Caudate nucleus (tissue), 63 donors: ENCODE measurements at places on chromosomes 16 and 17.

- DNase-seq: no peak
Measured at GRCh38 chr16:1426734-1427471, 4.0 kb upstream of the PERCC1 start.

GRCh38 chr17:67186782-67187181 is 58.2 kb downstream of the HELZ start:
- no peak for DNase-seq

DNA sequence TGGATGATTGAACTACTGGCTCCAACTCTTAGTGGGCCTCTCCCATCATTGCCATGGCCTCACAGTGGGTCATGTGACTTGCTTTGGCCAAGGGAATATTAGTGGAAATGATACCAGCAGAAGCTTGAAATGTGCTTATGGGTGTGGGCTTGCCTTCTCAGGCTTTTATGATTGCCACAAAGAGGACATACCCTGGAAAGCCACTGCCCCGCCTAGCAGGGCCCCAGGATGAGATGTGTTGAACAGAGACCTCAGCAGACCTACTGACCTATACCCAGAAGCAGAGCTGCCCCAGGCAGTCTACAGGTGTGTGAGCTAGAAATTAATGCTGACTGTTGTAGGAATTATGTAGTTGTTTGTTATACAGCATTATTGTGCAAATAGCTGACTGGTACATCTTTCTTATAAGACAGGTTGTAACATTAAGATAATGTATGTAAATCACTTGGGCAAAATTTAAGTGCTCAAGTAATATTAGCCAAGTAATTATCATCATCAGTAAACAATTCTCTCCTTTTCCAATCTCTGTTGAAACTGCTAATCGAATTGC is 67.8 kb upstream of the CDH5 start:
- DNase-seq: no peak

DNA sequence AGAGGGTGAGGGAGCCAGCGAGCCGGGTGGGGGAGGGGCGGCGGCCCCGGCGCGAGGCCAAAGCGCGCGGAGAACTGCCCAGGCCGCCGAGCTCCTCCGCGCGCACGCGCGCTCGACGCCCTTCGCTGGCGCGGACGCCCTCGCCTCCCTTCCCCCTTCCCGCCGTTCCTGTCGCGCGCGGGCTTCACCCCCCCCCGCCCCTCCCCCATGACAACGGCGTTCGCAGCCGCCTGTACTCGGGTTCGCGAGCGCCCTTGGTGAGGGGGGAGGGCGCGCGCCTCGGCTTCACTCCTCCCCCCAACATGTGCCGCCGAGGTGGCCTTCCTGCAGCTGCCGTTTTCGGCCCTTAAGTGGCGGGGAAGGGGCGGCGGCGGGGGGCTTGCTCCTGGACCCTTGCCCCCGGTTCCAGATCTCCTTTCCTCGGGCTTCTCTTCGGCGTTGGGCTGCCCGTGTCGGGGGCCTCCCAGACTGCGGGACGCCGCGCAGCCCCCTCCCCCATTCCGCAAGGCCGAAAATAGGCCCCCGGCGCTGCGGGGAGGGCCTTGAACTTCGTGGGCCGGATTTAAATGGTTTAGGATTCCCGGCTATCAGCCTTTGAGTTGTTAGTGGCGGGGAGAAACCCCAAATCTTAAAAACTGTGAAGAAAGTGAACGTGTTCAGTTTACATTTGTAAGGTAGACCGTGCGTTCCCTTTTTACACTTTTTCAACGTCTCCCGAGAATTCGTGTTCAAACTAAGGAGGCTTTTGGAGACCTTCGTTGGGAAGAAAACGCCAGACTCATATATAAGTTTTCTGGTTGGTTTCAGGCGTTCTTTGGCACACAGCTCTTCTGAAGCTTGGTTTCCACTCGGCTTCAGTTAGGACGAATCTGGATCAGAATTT is 653 bp downstream of the SRRM2 start:
- no peak for DNase-seq
